ENCODE measurements at places on chromosomes 4 and X.

DNA sequence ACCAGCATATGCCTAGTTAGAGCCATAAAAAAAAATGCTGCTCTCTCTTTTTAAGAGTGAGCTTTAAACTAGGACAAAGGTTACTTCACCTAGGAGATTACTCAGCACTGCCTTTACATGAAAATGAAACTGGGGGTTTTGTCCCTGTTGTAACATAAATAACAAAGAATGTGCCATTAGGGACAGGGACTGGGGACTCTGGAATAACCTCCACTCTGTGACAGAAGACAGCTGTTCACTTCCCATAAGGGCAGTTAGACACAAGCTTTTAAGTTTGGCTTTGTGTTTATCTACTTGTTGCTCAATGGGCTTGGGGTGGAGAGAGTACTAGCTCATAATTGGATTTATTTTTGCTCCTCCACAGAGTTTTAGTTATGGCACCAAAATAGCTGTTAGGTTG is 11.9 kb downstream of the ENPEP start:
- H3K36me3 ChIP-seq = no peaks in the 10 kb centered on the region
- H3K27me3 ChIP-seq = peaks cover 4% of the 10 kb centered on the region
- no peak overlapping the region for H3K4me3 ChIP-seq
- no peak for DNase-seq
- H3K27ac ChIP-seq = no peak overlapping the region

DNA sequence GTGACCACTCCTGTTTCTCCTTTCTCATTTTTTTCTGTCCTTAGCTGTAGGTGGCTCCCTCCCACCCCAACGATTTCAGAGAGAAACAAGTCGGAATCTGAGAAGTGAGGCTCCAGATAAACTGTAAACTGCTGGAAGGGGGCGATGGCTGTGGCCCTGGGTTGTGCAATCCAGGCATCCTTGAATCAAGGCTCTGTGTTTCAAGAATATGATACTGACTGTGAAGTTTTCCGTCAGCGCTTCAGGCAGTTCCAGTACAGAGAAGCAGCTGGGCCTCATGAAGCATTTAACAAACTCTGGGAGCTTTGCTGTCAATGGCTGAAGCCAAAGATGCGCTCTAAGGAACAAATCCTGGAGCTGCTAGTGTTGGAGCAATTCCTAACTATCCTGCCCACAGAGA is 37.7 kb downstream of the ETDC start:
- DNase-seq = no peak
- H3K36me3 ChIP-seq = peaks cover 10% of the 10 kb centered on the region
- no peaks in the 10 kb centered on the region for H3K27me3 ChIP-seq
- H3K4me3 ChIP-seq = no peak overlapping the region

GRCh38 chr4:44738615-44739014 is 12.3 kb upstream of the GNPDA2 start:
- no peaks in the 10 kb centered on the region for H3K27me3 ChIP-seq
- no peak overlapping the region for H3K27ac ChIP-seq
- H3K36me3 ChIP-seq = no peaks in the 10 kb centered on the region
- no peaks in the 10 kb centered on the region for H3K4me1 ChIP-seq
- H3K4me3 ChIP-seq = no peak overlapping the region

DNA sequence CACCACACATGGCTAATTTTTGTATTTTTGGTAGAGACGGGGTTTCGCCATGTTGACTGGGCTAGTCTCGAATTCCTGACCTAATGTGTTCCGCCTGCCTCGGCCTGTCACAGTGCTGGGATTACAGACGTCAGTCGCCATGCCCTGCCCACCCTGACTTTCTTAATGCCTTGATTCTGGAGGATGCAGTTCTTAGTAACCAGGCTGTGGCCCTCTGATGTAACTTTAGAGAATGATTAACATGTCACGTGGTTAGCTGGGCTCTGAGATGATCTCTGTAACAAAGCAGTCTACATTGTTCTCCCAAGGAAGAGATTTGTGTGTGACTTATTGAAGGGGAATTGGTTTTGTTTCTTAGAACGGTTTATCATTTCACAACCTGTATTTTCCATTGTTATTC is 30.6 kb downstream of the ANK2 start:
- no peaks in the 10 kb centered on the region for H3K36me3 ChIP-seq
- H3K27ac ChIP-seq = no peak overlapping the region
- DNase-seq = no peak
- H3K4me1 ChIP-seq = peaks cover 5% of the 10 kb centered on the region
- no peak overlapping the region for H3K4me3 ChIP-seq
- no peaks in the 10 kb centered on the region for H3K27me3 ChIP-seq

- no peak overlapping the region for H3K27ac ChIP-seq
- peaks cover 14% of the 10 kb centered on the region for H3K4me1 ChIP-seq
- DNase-seq = no peak
- no peaks in the 10 kb centered on the region for H3K27me3 ChIP-seq
Measured at GRCh38 chr4:176241703-176242102, 27.3 kb downstream of the ASB5 start.

DNA sequence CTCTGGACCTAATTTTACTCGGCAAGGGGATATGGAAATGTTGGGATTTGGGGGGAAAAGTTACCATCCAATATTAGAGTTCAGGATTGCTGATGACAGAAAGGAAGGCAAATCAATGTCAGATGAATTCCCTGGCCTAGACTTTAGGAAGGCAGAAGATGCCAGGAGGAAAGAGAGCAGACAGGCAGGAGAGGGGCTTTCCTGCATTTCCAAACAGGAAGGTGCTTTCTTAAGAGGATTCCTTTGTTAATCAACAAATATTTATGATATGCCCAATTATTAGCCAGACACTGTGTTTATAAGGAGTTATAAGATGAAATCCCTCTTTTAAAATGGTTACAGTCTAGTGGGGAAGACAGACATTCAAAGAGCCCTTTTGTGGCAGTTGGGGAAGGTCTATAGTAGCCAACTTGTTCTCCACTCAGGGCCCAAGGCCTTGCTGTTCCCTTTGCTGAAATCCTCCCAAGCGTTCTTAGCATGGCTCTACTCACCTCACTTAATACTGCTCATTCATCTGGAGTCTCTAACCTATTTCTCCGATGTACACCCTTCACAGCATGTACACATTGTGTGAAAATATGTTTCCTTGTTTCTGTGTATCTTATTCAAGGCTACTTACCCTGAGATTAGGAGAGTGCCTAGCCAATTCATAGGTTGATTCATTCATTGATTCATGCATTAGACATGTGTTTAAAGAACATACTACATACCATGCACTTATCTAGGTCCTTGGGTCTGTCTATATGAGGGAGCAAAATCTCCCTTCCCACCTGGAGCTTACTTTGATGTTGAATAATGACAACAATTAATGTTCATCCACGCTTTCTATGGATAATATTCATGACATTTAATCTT is 5.3 kb downstream of the IGFBP7 start:
- no peak overlapping the region for H3K27ac ChIP-seq
- H3K4me3 ChIP-seq = no peak overlapping the region
- DNase-seq = no peak
- H3K27me3 ChIP-seq = peaks cover 29% of the 10 kb centered on the region
- no peaks in the 10 kb centered on the region for H3K36me3 ChIP-seq

GRCh38 chr4:185016946-185017758 is 1.1 kb upstream of the HELT start:
- H3K27ac ChIP-seq = no peak overlapping the region
- H3K4me1 ChIP-seq = peaks cover 12% of the 10 kb centered on the region
- DNase-seq = no peak
- no peaks in the 10 kb centered on the region for H3K36me3 ChIP-seq
- peaks cover 95% of the 10 kb centered on the region for H3K27me3 ChIP-seq

DNA sequence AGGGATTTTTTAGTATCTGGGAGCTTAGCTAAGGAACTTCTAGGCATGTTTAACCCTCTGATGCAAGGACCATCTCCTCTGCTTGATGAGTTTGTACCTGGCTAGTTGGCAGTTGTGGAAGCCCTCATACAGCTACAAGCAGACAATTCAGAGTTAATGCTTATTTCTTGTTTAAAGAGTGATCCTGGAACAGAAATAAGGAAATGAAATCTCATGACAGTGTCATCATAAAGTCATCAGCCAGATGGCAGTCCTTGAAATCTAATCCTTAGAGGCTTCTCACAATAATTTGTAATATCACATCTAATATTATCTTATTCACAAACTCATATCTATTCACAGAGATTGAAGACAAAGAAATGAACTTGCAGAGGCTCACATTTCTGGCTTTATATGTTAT is 581.6 kb upstream of the FTHL17 start:
- no peaks in the 10 kb centered on the region for H3K4me1 ChIP-seq
- H3K27ac ChIP-seq = no peak overlapping the region
- DNase-seq = no peak
- H3K27me3 ChIP-seq = peaks cover 3% of the 10 kb centered on the region

- H3K36me3 ChIP-seq = peaks cover 2% of the 10 kb centered on the region
- H3K4me1 ChIP-seq = no peaks in the 10 kb centered on the region
- no peak for DNase-seq
- no peaks in the 10 kb centered on the region for H3K27me3 ChIP-seq
- no peak overlapping the region for H3K27ac ChIP-seq
Measured at GRCh38 chr4:94491322-94491721, 39.6 kb downstream of the PDLIM5 start.

- DNase-seq = no peak
- H3K4me1 ChIP-seq = no peaks in the 10 kb centered on the region
- peaks cover 76% of the 10 kb centered on the region for H3K27me3 ChIP-seq
- no peaks in the 10 kb centered on the region for H3K36me3 ChIP-seq
Measured at GRCh38 chrX:643911-644303, 13.3 kb downstream of the SHOX start.

GRCh38 chr4:146699910-146700309 is 61.2 kb downstream of the POU4F2 start:
- no peaks in the 10 kb centered on the region for H3K27me3 ChIP-seq
- H3K4me1 ChIP-seq = no peaks in the 10 kb centered on the region
- H3K36me3 ChIP-seq = no peaks in the 10 kb centered on the region
- no peak overlapping the region for H3K27ac ChIP-seq
- no peak overlapping the region for H3K4me3 ChIP-seq

GRCh38 chr4:182063651-182064050 is 179.6 kb upstream of the TENM3 start:
- H3K27me3 ChIP-seq = no peaks in the 10 kb centered on the region
- no peak overlapping the region for H3K27ac ChIP-seq
- H3K4me1 ChIP-seq = peaks cover 8% of the 10 kb centered on the region
- no peak overlapping the region for H3K4me3 ChIP-seq
- H3K36me3 ChIP-seq = no peaks in the 10 kb centered on the region
- DNase-seq = no peak

All from progenitor cell of endocrine pancreas (in vitro differentiated cells).